Camera-type eye (tissue), 1 donor: ENCODE measurements at places on chromosomes 13 and 19. TPM values are rescaled to one million over a fixed set of nuclear protein-coding genes. Genes with fewer than 3 reads are reported as not detected.

The ZIC2 gene
- 29.2 TPM for total RNA-seq

The PEAK3 gene
- total RNA-seq: 0.44 TPM

The ANKRD24 gene
- 4.0 TPM for total RNA-seq

The GGN gene
- 0.16 TPM for total RNA-seq

The HS6ST3 gene
- total RNA-seq: 5.2 TPM
